ENCODE measurements at places on chromosomes 11 and 22.

- DNase-seq, result peak; percentile 75
Observed at GRCh38 chr22:38177926-38178604, 3.6 kb downstream of the PLA2G6 start.

GRCh38 chr11:11884774-11885481, 43.2 kb downstream of the USP47 start:
- no peak for DNase-seq

GRCh38 chr11:63595296-63595695, 18.9 kb downstream of the PLAAT3 start:
- DNase-seq, result no peak

DNA sequence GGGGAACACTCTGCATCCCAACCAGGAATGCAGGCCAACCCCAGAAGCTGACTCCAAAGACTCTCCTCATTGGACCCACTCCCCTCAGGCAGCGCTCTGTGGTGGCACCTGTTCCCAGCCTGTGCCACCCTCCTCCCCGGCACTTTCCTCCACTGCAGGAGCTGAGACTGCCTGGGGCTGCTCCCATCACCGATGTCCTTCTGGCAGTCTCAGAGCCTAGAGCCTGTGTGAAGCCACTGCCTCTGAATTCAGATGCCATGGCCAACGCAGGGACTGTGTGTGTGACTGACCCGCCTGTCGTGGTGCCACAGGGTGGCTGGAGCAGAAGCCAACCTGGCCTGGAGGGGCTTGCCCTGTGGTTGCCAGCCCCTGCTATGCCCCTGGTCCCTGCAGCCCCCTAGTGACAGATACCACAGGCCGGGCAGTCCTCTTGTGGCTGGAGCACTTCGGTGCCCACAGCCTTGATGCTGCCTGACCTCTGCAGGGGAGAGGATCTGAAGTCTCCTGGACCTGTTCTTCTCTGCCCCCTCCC, 43.2 kb downstream of the TBX1 start:
- DNase-seq, result no peak

DNA sequence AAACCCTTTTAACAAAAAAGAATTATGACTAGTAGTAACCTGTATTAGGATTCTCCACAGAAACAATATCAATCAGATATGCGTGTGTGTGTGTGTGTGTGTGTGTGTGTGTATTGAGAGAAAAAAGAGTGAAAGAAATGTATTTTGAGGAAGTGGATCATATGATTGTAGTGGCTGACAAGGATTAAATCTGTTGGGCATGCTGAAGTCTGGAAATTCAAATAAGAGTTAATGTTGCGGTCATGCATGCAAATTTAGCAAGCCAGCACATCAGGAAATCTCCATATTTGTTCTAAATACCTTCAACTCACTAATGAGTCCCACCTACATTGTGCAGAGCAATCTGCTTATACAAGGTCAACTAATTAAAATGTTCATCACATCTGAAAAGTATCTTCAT, 46.8 kb upstream of the IGLL5 start:
- DNase-seq, result no peak

- no peak for DNase-seq
Observed at GRCh38 chr22:47552024-47552423, 789.6 kb downstream of the TBC1D22A start.

DNA sequence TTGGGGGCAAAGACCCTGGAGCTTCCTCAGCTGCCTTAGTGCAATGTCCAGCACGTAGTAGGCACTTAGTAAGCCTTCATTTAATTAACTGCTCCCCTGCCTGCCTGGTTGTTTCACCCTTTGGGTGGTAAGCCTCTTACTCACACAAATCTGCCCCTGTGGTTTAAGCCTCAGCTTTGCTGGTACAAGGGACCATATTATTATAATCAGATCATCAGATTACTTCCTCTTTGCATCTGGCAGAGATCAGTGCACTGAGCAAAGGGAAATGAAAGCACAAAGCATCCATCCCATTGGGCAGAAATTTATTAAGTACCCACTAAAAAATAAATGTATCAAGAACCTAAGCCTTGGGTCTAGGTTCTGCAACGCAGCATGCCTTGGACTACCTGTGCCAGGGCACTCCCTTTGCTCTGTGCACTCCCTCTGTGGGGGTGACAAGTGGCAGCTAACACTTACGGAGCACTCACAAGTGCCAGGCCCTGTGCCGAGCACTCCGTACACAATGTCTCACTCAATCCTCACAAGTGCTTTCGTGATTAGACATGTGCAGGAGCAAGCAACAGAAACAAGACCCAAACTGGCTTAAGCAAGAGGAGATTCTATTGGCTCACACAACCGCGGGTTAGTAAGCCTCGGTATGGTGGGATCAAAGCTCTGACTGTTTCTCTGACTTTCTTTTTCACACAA, 34.9 kb upstream of the DAGLA start:
- DNase-seq, result no peak

- DNase-seq, result no peak
Observed at GRCh38 chr11:60864856-60865513, 2.4 kb upstream of the ZP1 start.

DNA sequence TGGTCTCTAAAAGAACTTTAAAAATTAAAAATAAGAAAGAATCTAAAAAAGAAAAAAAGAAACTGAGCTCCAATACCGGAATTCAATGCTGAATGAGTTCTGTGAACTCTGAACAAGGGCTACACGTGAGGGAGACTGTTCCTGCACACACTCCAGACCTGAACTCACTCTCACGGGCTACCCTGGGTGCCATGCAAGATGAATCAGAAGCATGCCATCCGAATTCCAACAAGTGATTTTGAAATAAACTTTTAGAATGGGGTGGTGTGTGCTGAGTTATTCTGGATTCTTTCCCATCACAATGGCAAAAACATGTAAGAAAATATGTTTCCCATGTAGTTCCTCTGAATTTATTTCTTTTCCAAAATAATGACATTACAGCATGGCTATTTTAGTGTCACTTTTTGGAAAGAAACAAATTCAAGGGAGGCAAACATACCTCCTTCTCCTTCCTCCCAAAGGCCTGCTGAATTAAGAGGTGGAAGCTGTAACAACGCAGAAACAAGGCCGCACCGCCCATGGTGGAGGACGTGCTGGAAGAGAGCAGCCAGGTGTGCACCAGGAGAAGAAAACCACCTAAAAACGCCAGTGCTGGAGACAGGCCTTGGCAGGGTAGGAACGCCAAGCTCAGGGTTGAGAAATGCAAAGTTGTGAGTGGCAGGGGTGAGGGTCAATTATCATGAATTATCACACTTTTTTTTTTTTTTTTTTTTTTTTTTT, 63.2 kb upstream of the ARFGAP3 start:
- DNase-seq, result peak; percentile 39

GRCh38 chr11:128575961-128576350, 11.4 kb downstream of the ETS1 start:
- DNase-seq, result no peak

- DNase-seq, result no peak
Observed at GRCh38 chr11:2105511-2105910, 33.7 kb downstream of the IGF2 start.

DNA sequence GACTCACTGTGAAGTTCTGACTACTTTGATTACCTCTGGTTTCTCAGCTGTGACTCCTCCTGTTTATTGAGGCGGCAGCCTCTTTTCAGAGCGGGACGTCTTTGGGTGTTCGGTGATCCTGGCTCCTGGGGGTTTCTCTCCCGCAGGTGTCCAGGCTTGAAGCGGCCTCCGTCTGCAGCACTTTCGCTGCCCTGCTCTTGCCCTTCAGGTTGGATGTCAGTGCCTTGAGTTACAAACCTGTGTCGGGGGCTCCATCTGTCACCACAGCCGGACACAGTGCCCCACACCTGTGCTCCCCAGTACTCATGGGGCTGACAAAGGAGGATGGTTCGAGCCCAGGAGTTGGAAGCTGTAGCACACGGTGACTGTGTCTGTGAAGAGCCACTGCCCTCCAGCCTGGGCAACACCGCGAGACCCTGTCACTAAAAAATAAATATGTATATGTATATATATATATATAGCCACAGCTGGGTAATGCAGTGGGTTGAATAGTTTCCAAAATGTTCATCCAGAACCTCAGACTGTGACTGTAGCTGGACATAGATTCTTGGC, 104.1 kb downstream of the BRD1 start:
- DNase-seq, result no peak

DNA sequence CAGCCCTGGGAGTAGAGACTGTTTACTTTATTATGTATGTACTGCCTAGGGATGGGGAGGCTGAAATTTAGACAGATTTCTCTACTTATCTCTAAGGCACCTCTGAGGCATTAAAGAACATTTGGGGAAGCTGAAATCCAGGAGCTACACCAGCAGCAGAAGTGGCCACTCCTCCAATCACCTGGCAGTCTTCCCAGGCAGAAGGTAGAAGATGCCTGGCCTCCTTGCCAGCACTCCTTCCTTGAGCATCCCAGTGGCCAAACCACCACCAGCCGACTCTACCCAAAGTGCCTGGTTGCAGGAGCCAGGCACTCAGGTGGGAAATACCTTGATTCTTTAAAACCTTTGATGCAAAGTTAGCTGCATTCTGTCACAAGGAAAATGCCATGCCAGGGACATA, 1.9 kb upstream of the FAT3 start:
- DNase-seq, result no peak

DNA sequence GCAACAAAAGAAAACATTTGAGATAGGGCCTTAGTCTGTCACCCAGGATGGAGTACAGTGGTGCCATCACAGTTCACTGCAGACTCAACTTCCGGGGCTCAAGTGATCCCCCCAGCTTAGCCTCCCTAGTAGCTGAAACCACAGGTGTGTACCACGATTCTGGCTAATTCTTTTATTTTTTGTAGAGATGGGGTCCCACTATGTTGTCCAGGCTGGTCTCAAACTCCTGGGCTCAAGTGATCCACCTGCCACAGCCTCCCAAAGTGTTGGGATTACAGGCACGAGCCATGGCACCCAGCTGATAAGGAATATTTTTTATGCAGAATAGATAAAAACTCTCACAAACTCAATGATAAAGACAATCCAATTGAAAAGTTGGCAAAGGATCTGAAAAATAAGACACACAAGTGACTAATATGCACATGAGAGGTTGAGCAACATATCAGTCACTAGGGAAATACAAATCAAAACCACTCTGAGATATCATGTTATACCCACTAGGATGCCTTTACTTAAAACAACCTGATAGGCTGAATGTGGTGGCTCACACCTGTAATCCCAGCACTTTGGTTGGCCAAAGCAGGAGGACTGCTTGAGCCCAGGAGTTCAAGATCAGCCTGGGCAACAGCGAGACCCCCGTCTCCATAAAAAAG, 33.9 kb upstream of the CLTCL1 start:
- DNase-seq, result no peak

- no peak for DNase-seq
Observed at GRCh38 chr22:50665738-50666137, 6.9 kb upstream of the SHANK3 start.

DNA sequence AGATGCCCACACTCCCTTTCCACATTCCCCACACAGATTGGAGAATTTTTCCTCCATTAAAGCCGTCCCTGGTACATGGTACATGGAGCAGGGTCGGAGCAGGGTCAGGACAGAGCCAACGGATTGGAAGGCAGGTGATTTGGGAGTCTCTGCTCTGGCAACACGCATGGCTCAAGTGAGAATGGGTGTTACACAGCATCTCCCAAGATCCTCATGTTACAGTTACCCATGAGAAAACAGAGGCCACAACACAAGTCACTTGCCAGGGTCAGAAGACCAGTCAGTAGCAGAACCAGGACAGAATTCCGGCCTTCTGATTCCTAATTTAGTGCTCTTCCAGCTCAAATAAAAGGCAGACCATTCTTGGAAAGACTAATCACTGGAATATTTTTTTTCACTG, 7.7 kb upstream of the F2 start:
- no peak for DNase-seq

- DNase-seq, result no peak
Observed at GRCh38 chr22:37746366-37747079, 49.7 kb downstream of the TRIOBP start.

GRCh38 chr22:30720263-30720837, 25.7 kb downstream of the OSBP2 start:
- DNase-seq, result no peak

GRCh38 chr11:67071420-67072284, 15.0 kb downstream of the RHOD start:
- DNase-seq, result no peak

GRCh38 chr22:28538922-28539321, 140.7 kb downstream of the TTC28 start:
- no peak for DNase-seq

GRCh38 chr11:111001986-111002611, 243.4 kb upstream of the POU2AF2 start:
- DNase-seq, result peak; percentile 51

DNA sequence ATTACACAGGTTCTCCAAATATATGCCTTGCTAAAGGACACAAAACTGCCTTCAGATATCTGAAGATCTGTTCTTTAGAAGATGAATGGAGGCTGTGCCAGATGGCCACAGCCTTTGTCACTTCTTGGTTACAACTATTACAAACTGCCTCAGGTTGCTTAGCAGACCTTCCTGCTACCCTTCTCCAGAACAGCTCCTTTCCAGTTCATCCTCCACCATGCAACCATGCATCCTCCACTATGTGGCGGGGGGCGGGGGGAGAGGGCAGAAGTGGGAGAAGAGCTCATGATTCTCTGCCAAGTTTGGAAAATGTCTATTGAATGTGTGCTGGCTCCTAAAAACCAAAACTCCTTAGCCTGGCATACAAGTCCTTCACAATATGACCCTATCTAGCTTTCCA, 267.5 kb downstream of the TTC28 start:
- no peak for DNase-seq

DNA sequence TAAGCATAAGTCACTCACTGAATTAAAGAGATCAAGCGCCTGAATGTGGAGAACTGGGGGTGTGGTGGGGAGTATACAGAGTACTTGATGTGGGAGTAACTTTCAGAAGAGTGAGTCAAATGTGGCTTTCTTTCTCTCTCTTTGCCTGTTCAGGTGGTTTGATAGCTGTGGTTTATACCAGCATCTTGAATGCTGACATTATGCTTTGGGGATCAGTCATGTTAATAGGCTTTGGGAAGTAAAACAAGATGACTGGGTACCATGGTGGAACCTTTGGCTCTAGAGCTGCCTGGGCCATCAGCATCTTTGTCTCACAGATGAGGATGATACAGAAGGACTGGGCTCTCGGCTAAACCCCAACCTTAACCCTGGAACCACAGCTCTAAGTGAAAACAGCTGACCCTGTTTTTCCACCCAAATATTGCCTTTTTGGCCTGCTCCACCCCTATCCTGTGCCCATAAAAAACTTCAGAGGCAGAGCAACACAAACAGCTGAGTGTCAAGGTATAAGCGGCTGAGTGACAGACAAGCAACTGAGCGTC, 58.2 kb upstream of the GNAZ start:
- no peak for DNase-seq

GRCh38 chr11:42043312-42043711, 583.9 kb upstream of the LRRC4C start:
- DNase-seq, result no peak

- DNase-seq, result peak; percentile 74
Observed at GRCh38 chr11:122784325-122784955, 53.9 kb upstream of the CRTAM start.

GRCh38 chr11:13141731-13142709, 132.9 kb downstream of the RASSF10 start:
- DNase-seq, result no peak
